Left ventricle myocardium inferior (tissue), 1 donor: ENCODE measurements at places on chromosomes 13 and 19. TPM values are rescaled to one million over a fixed set of nuclear protein-coding genes. Genes with fewer than 3 reads are reported as not detected.

DNA sequence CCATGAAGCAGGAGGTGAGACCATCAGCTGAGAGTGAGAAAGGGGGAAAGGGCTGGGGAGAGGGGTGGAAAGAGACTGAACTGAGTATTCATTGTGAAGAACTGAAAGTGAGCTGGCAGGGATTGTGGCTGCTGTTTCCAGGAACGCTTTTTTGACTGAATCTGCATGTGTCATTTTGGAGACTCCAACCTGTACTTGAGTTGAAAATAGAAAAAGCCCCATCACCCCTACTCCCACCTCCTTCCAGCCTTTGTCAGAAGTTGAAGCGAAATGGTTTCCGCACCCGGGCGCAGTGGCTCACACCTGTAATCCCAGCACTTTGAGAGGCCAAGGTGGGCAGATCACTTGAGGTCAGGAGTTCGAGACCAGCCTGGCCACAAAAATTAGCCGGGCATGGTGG is 128.0 kb upstream of the GPR12 start:
- no peak for DNase-seq
- H3K27me3 ChIP-seq, result peaks cover 59% of the 10 kb centered on the region
- no peak overlapping the region for H3K4me3 ChIP-seq

DNA sequence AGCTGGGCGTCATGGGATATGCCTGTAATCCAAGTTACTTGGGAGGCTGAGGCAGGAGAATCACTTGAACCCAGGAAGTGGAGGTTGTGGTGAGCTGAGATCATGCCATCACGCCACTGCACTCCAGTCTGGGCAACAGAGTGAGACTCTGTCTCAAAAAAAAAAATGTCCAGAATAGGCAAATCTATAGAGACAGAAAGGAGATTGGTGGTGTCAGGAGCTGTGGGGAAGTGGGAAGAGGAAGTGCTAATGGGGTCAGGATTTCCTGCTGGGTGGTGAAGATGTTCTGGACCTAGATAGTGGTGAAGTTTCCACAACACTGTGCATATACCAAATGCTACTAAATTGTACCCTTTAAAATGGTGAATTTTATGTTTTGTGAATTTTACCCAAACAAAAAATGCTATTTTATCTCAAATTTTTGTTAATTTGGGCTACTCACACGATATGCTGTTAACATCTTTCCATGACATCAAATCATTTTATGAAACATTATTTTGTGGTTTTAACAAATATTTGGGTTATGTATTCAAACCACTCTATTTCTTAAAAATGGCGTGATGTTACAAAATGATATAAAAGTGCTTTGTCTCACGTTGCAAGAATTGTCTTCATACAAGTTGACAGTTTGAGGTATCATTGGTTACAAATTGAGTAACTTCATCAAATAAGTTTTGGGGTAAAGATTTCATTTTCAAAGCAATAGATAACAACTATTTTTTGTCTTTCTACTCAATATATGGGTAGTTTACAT is 7.4 kb upstream of the CYP4F3 start:
- no peak for DNase-seq
- H3K4me3 ChIP-seq, result no peak overlapping the region
- H3K27me3 ChIP-seq, result peaks cover 68% of the 10 kb centered on the region
- no peaks in the 10 kb centered on the region for H3K4me1 ChIP-seq
- no peak overlapping the region for H3K27ac ChIP-seq

The RFXAP gene
- 4.2 TPM for total RNA-seq

The CD79A gene
- total RNA-seq, result not detected

The TRAPPC2B gene
- total RNA-seq, result 11.4 TPM

- no peak overlapping the region for H3K27ac ChIP-seq
- H3K4me1 ChIP-seq, result peaks cover 4% of the 10 kb centered on the region
- no peak overlapping the region for H3K4me3 ChIP-seq
- H3K36me3 ChIP-seq, result no peaks in the 10 kb centered on the region
Measured at GRCh38 chr13:27860743-27861142, 59.1 kb upstream of the PDX1 start.

The ZNF180 gene
- 4.8 TPM for total RNA-seq

DNA sequence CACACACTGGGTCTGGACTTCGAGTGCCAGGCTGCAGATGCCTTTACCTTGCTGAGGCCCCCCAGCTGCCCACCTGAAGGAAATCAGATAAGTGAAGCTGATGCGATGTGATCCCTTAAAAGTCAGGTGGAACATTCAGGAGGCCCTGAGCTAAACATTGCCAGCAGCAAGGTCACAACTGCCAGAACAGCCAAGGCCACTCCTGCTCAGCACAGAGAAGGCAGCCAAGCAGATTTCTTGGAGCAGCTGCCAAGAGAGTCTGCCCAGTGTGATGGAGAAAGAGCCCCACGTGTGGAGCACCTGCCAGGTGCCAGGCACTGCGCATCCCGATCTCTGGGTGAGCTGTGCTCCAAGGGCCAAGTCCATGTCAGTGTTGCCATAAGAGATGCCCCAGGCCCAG is 20.6 kb upstream of the UQCRFS1 start:
- no peak for DNase-seq
- no peaks in the 10 kb centered on the region for H3K4me1 ChIP-seq
- H3K27me3 ChIP-seq, result peaks cover 36% of the 10 kb centered on the region
- H3K4me3 ChIP-seq, result no peak overlapping the region
- H3K36me3 ChIP-seq, result no peaks in the 10 kb centered on the region

The CBARP gene
- 0.96 TPM for total RNA-seq

- peak overlapping the region; percentile 16 for H3K27ac ChIP-seq
- no peak for DNase-seq
- no peak overlapping the region for H3K4me3 ChIP-seq
- peaks cover 51% of the 10 kb centered on the region for H3K4me1 ChIP-seq
Measured at GRCh38 chr13:79525064-79525857, 44.3 kb downstream of the NDFIP2 start.
